CD4-positive, alpha-beta memory T cell (primary cell): ENCODE measurements at places on chromosomes 7 and 10. TPM values are rescaled to one million over a fixed set of nuclear protein-coding genes. Genes with fewer than 3 reads are reported as not detected.

DNA sequence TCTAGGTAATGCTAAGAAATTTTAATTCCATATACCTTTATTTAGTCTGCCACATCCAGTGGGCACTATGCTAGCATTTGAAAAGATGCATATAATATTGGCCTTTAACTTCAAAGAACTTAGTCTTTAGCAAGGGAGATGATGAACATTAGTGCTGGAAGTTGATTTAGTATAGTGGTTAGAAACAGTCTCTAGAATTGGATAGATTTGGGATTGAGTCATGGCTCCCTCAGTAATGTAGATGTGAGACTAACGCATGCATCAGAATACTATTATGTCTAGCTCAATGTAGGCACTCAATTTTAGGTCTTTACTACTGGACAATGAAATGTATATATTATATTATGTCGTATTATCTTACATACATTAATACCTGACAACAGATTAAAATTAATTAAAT lies 5.8 kb downstream of the DKK1 start:
- H3K36me3 ChIP-seq: no peaks in the 10 kb centered on the region
- H3K4me1 ChIP-seq: no peaks in the 10 kb centered on the region
- no peak for DNase-seq
- no peak overlapping the region for H3K4me3 ChIP-seq

DNA sequence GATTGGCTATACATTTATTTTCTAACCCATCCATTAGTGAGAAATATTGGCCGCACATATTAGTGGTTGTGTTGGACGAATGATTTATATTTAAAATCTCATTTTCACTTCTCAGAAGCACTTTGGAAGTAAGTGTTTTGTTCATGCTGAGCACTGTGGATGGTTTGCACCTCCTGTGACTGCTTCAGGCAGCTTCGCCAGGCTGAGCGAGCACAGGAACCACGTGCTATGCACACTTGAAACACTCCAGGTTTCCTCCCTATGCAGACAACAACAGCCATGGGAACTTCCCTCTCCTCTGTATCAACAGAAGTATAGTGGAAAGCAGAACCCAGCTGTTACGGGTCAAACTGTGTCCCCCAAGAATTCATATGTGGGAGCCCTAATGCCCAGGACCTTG lies 67.3 kb upstream of the WDR11 start:
- no peak overlapping the region for H3K4me3 ChIP-seq
- no peaks in the 10 kb centered on the region for H3K36me3 ChIP-seq
- no peaks in the 10 kb centered on the region for H3K4me1 ChIP-seq
- H3K27me3 ChIP-seq: no peaks in the 10 kb centered on the region

DNA sequence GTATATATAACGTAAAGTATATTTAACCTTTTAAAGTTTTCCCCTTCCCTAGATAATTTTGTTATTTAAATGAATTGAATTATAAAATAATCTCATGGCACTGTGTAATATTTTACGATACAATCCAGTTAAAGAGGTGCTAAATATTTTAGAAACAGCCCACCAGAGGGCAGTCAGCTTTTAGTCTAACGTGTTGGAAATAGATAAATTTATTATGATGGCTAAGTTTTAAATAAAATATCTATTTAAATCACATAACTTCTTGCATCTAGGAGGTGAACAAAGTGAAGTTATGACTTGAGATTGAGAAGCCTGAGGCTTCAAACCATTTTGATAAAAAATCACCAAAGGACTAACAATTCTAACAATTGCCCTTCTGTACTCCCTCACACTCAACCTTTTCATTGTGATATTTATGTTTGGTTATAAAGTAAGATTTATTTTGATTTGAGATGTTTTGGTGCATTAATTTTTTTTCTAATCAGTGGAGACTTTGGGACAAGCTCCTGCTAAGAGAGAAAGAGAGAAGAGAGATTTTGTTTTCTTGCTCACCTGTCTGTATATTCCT lies 171.5 kb upstream of the SP4 start:
- peak; percentile 49 for DNase-seq
- H3K4me3 ChIP-seq: no peak overlapping the region
- peaks cover 5% of the 10 kb centered on the region for H3K4me1 ChIP-seq
- H3K27me3 ChIP-seq: peaks cover 6% of the 10 kb centered on the region
- no peaks in the 10 kb centered on the region for H3K36me3 ChIP-seq

GRCh38 chr10:94038024-94038423 lies 44.3 kb downstream of the PLCE1 start:
- no peaks in the 10 kb centered on the region for H3K27me3 ChIP-seq
- DNase-seq: no peak
- no peaks in the 10 kb centered on the region for H3K4me1 ChIP-seq
- no peak overlapping the region for H3K4me3 ChIP-seq
- H3K27ac ChIP-seq: no peak overlapping the region

- H3K27ac ChIP-seq: no peak overlapping the region
- no peaks in the 10 kb centered on the region for H3K4me1 ChIP-seq
- no peak overlapping the region for H3K4me3 ChIP-seq
- H3K36me3 ChIP-seq: no peaks in the 10 kb centered on the region
- no peaks in the 10 kb centered on the region for H3K27me3 ChIP-seq
These were observed 269.2 kb downstream of the NRG3 start for GRCh38 chr10:82144153-82144552.

DNA sequence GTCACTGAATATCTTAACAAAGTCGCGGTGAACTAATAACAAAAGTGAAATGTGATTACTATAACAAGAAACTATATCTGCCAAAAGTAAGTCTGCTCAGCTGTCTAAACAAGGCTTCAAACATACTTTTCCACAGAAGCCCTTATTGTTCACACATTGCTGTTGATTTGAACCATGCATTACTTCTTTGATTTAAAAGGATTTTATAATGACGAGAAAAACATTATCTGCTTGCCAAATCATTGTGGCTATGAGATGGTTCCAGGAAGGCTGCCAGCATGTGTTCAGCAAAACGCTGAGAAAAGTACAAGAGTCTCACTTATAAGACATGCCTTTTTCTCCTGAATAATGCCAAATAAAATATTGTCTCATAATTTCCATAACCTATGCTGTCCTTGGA lies 24.4 kb downstream of the RNF133 start:
- no peaks in the 10 kb centered on the region for H3K36me3 ChIP-seq

GRCh38 chr10:123884351-123884906 lies 7.2 kb downstream of the CPXM2 start:
- no peaks in the 10 kb centered on the region for H3K4me1 ChIP-seq
- no peak overlapping the region for H3K4me3 ChIP-seq
- no peak overlapping the region for H3K27ac ChIP-seq
- no peaks in the 10 kb centered on the region for H3K27me3 ChIP-seq

DNA sequence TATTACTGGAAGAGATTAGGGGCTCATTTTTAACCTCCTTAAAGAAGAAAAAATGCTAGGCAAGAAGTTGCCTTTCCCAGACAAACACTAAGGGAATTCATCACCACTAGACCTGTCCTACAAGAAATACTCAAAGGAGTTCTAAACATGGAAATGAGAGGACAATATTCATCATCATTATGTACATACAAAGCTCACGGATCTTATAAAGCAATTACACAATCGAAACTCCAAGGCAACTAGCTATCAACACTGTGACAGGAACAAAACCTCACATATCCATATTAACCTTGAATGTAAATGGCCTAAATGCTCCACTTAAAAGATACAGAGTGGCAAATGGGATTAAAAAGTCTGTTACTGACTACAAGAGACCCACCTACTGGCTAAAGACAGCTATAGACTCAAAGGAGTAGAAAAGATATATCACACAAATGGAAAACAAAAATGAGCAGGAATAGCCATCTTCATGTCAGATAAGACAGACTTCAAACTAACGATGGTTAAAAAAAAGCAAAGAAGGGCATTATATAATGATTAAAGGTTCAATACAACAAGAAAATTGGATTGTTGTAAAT lies 246.6 kb downstream of the ADRA2A start:
- DNase-seq: no peak
- no peaks in the 10 kb centered on the region for H3K36me3 ChIP-seq
- no peak overlapping the region for H3K27ac ChIP-seq
- no peaks in the 10 kb centered on the region for H3K4me1 ChIP-seq

SPDYE18 gene
- total RNA-seq: 1.5 TPM

CRHR2 gene
- total RNA-seq: not detected

EIF4H gene
- total RNA-seq: 167 TPM

SLC29A3 gene
- 7.0 TPM for total RNA-seq

OPN4 gene
- not detected for total RNA-seq

ADGRA1 gene
- not detected for total RNA-seq

LIPK gene
- total RNA-seq: not detected

DTX2 gene
- 44.6 TPM for total RNA-seq

SPDYE6 gene
- total RNA-seq: not detected

TMEM178B gene
- total RNA-seq: 0.89 TPM
